ENCODE measurements at places on chromosomes 16 and 17.

- no peak for DNase-seq
Measured at GRCh38 chr16:7482596-7483290, 150.1 kb downstream of the RBFOX1 start.

GRCh38 chr17:44222112-44222869 lies 2.8 kb upstream of the UBTF start:
- DNase-seq = no peak

GRCh38 chr16:72501739-72502593 lies 330.0 kb upstream of the PMFBP1 start:
- DNase-seq = no peak

DNA sequence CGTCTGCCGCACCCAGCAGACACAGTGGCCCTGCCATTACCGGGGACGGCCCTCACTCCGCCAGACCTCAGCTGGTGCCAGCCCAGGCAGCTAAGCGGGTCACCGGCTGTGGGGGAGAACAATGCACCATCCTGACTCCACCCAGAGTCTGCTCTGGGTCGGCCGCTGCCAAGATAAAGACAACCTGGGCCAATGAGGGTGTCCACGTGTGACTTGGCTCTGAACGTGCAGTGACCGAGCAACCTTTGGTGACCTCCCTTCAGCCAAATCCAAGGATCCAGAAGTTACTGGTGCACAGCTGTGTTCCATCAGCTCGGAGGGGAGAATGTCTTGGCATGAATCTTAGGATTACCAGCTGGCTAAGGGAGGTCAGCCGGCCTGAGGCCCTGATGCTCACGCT lies 155.9 kb downstream of the NTN1 start:
- no peak for DNase-seq

DNA sequence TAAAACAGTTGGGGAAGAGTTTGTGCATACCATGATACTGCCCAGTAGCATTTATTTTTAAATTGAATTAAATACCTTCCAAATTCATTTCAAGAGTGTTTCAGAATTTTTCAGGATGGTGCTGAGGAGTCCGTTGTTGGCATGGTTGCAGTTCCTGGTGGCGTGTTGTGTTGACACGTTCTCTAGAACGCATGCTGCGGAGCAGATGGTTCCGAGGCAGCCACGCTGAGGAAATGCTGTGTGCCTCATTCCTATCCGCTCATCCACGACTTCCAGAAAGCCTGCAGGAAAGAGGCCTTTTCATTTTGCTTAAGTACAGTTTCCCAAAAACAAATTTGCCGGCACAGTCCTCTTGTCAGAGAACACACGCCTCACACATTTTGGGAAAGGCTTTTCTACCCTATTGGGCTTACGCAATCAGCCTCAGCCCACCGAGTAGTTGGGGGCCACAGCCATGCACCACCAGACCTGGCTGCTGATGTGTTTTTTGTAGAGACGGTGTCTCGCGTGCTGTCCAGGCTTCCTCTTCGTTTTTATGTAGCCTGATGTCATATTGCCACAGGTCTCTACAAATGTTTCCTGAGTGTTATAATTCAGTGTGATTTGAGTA lies 32.1 kb upstream of the IL17C start:
- no peak for DNase-seq

- DNase-seq = no peak
Measured at GRCh38 chr17:14329900-14330491, 29.1 kb downstream of the HS3ST3B1 start.

DNA sequence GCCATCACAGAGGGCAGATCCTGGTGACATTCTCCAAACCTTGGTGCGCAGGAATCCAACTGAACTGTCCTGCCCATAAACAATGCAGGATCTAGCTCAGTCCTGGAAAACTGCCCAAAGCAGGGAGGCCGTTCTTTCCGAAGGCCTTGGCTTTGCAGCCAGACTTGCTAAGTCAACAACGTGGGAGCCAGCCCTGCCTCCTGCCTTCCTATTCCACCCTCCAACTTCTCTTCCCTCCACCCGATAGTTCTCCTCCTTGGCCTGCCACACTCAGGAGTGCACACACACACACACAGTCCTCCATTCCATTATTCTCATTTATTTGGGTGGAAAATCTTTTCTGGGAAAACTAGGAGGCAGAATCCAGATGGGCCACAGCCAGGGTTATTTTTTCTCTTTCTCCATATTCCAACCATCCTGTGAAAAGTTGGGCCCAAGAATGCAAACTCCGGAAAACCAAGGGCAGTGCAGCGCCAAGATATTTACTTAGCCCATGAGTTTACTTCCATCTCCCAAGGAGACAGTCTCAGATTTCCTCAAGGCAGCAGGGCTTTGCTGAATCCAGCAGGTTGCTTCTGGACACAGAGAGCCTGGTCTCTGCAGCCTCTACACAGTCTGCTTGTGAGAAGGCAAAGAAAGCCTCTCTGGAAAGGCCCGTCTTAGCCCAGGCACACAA lies 15.8 kb downstream of the COPRS start:
- DNase-seq = no peak

DNA sequence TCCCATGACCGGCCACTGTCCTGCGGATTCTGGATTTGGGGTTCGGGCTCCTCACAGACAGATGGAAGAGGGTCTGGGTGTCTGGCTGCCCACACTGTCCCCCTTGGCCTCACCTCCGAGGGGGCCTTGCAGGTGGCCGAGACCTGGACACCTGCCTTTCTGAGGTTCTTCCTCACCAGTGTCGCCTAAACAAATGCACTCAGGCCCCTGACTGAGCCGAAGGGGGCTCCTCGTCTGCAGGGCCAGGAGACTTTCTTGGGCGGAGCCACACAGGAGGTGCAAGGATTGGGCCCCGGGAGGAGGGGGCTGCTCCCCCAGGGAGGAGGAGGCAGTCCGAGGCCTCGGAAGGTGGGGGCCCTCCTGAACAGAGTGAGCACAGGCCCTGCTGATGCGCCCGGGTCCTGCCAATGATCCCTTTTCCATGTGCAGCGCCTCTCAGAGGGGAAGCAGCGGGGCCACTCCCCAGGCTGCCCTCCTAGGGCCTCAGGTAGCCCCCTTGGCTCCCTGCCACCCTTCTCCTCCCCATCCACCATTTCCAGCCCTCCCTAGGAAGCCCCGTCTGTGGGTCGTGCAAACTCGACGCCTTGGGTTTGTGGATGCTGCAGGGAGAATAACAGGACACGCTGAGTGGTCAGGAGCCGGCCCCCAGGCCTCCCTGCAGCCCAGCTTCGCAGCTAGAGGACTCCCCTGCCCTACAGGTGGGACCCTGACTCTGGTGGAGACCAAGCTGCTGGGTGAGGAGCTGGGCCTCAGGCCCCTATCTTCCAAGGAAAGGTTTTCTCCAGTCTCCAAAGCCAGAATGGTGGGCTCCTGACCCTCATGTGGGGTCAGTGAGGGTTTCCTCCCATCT lies 63.4 kb upstream of the ZNF469 start:
- DNase-seq = no peak

GRCh38 chr17:36851250-36851649 lies 86.0 kb upstream of the LHX1 start:
- no peak for DNase-seq

GRCh38 chr17:40014375-40014980 lies 762 bp upstream of the CSF3 start:
- DNase-seq = no peak

GRCh38 chr16:50557046-50557445 lies 8.8 kb downstream of the NKD1 start:
- no peak for DNase-seq

DNA sequence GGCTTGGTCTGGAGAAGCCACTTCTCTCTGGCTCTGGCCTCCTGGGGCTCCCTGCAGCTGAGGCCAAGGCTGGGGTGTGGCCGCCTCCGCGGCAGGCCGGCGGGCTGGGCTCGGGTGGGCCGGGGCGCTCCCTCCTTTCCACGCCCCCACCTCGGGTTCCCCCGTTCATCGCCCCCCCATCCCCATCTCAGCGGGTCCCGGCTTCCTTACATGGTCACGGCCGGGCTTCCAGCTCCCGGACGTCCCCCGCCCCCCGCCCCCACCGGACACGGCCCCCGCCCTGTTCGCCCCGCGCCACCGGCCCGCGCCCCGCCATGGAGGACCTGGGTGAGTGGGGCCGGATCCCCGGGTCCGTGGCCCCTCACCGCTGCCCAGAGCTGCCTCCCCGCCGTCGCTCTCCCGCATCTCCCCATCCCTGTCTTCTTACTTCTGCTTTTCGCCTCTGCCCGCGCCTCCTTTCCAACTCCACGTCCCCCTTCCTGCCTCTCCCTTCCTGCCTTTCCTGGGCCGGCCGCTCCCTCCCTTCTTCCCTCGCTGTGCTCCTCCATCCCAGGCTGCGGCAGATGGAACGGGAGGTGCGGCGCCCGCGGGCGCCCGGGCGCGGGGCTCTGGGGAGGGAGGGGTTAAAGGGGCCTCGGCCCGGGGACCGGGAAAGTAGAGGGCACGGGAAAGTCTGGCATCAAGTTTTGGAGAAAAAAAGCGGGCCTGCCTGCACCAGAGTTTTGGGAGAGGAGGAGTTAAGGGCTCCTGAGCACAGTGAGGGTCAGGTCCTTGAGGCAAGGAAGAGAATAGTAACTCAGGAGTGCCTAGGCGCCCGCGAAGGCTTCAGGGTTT lies at the start of gene TGFB1I1:
Gene TGFB1I1, plus strand, starts transcription at position 278 of the 834 bp plus-strand sequence. Its CDS starts 37 bp downstream, at position 315.
- no peak for DNase-seq

DNA sequence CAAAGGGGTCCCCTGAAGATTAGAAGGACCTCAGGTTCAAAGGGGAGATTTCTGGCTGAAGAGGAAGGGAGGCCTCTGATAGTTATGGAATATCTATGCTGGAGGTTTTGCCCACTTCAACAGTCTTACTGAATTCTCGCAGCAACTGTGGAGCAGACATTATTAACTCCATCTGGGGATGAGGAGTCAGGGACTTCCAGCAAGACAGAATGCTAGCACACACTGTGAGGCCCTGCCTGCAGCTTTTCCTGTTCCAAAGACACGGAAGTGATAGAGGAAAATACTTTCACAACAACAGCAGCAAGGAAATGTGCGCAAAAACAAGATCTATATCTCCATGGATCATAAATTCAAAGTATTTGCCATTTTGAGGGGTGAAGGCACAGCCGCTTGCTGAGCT lies 72.8 kb downstream of the RPH3AL start:
- DNase-seq = no peak

- no peak for DNase-seq
Measured at GRCh38 chr17:3890082-3890877, 2.6 kb downstream of the CAMKK1 start.

- DNase-seq = no peak
Measured at GRCh38 chr17:7440113-7440833, 961 bp downstream of the FGF11 start.

GRCh38 chr16:8512941-8513624 lies 77.2 kb downstream of the TMEM114 start:
- DNase-seq = no peak

- no peak for DNase-seq
Measured at GRCh38 chr17:7882068-7882467, 6.5 kb upstream of the CHD3 start.

DNA sequence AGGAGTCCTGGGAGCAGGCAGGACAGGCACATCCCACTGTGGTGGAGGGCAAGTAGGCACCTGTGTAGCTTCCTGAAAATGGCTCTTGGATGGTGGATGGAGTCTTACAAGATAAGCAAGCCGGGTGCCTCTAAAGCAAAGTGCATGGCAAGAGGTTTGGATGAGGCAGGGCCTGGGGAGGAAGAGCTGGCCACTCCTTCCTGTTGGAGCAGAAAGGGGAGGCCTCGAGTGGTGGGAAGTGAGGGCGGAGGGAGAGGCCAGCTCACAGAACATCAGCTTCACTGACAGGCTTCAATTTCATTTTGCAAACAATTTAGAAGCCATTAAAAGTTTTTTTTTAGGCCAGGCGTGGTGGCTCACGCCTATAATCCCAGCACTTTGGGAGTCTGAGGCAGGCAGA lies 31.0 kb downstream of the CD300A start:
- DNase-seq = no peak

DNA sequence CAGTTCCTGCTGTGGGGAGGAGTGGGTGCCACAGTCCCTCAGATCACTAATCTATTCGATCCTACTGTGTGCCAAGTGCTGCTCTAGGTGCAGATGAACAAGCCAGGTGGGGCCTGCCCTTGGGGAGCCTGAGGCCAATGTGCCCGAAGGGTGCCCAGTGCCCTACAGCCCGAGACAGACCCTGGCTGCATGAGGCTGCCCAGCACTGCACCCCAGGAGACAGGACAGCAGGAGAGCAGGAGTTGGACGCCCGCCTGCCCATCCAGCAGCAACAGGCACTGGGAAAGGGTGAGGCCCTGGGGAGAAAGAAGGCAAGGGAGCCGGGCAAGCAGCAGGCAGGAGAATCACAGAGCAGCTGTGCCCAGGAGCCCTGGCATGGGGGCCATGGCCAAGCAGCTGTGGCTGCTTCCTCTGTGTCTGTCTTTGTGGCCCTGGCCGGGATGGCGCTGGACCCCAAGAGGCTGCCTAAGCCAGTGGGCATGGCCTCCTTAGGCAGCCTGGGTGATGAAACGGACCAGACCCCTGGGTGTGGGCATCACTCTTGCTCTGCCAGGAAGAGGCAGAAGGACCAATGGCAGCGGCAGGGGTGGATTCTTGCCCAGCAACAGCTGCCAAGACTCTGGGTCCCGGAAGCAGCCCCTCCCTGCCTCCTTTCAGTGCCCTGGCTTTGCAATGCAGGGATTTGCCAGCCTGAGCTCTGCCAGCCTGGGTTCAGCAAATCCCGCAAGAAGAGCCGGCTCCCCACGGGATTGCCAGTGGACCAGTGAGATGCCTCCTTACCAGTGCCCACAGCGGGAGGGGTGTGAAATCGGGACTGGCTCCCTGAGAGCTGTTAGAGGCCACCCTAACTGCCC lies 179.6 kb upstream of the TNRC6C start:
- DNase-seq = no peak

- DNase-seq = no peak
Measured at GRCh38 chr17:79937391-79938335, 98.0 kb downstream of the TBC1D16 start.

- DNase-seq = no peak
Measured at GRCh38 chr16:3358871-3359270, 3.2 kb downstream of the OR2C1 start.

DNA sequence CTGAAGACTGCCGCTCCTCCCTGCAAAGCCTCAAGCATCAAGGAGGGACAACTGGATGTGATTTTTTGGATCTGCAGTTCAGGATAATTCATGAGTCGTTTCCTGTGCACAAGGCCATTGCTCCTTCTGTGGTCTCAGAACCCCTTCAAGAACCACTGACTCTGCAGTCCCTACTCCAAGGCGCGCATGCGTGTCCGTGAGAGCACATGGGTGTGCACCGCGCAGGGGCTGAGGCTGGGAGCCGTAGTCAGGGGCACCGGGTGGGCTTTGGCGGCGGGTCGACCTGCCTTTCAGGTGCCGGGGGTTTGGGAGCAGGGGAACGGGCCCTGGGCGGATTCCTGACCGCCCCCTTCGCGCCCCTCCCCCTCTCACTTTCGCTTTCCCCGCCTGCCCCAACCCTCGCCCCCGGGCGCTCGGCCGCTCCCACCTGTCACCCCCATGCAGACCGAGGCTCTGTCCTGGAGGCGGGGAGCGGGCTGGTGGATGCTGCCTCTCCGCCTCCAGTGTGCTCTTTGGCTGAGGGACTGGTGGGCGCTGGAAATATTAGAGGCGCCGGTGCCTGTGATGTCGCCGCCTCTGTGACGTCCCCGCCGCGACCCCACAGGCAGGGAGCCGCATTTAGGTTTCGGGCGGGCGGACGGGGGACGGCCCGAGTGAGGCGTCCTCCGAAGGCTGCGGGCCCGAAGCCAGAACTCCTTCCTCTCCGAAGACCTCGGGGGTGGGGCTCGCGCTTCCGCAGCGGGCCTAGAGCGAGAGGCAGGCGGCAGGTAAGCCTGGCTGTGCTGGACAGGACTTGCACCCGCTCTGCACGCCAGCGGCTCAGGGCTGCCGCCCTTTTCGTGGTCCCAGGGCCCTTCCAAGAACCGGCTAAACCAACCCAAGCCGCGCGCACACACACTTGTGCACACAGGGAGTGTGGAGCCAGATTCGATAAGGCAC lies at the start of gene SPATA32:
Gene SPATA32, minus strand, starts transcription at position 518 of the 939 bp plus-strand sequence. Its CDS starts 78 bp downstream, at position 440.
- DNase-seq = no peak

- DNase-seq = no peak
Measured at GRCh38 chr17:34571428-34572130, 7.8 kb upstream of the TMEM132E start.

Data from cortex of kidney (tissue), 1 donor.